H4 (cell line): ENCODE measurements at places on chromosomes 7 and 10. TPM values are rescaled to one million over a fixed set of nuclear protein-coding genes. Genes with fewer than 3 reads are reported as not detected.

IL2RA gene
- not detected in 2 replicates for total RNA-seq

SFRP5 gene
- total RNA-seq = not detected in 2 replicates

DRGX gene
- total RNA-seq = not detected in 2 replicates

SEMA3A gene
- 45.0 and 54.7 TPM in 2 replicates for total RNA-seq

OR13A1 gene
- not detected in 2 replicates for total RNA-seq

STX1A gene
- total RNA-seq = 3.5 and 12.1 TPM in 2 replicates
